Cerebellar nuclear complex (tissue), 1 donor: ENCODE measurements at places on chromosomes 1 and 21.

- DNase-seq, result no peak
Observed at GRCh38 chr1:203410182-203410900, 59.4 kb upstream of the FMOD start.

GRCh38 chr1:246613096-246613758 is 47.0 kb downstream of the CNST start:
- DNase-seq, result no peak

- no peak for DNase-seq
Observed at GRCh38 chr1:103267893-103268292, 159.6 kb upstream of the COL11A1 start.

GRCh38 chr1:206666954-206667665 is 17.6 kb upstream of the MAPKAPK2 start:
- no peak for DNase-seq

DNA sequence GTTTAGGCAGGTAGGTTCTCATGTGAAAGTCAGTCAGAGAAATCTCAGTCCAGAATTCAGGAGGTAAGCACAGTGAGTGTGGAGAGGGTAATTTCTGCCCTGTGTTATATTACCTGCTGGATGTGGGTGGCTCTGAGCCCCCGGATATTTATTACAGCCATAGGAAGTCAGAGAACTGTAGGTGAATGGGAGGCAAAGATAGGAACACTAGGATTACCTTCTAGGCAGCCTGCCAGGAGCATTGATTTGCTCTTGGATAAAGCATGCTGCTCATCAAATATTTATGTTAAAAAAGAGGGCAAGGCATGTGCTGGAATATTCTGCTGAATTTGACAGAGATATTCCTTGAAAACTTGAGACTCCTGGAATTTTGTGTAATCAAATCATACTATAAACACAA is 8.5 kb downstream of the GNG12 start:
- no peak for DNase-seq
